Mucosa of descending colon (tissue), 3 donors: ENCODE measurements at places on chromosomes 6 and 20. TPM values are rescaled to one million over a fixed set of nuclear protein-coding genes. Genes with fewer than 3 reads are reported as not detected.

Gene MYCT1
- total RNA-seq: 3.8 TPM

Gene TAF8
- total RNA-seq: 25.0 TPM

- no peak for DNase-seq
Observed at GRCh38 chr6:86251106-86251505, 608.4 kb upstream of the SYNCRIP start.

DNA sequence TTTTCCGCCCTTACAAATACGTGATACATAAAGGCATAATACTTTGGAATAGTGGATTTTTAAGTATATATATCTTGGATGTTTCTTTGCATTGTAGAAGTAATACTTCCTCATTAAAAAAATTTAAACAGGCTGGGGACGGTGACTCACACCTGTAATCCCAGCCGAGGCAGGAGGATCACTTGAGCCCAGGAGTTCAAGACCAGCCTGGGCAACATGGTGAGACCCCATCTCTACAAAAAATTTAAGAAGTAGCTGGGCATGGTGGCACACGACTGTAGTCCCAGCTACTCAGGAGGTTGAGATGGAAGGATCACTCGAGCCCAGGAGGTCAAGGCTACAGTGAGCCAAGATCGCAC lies 38.6 kb upstream of the RNF8 start:
- DNase-seq: no peak

DNA sequence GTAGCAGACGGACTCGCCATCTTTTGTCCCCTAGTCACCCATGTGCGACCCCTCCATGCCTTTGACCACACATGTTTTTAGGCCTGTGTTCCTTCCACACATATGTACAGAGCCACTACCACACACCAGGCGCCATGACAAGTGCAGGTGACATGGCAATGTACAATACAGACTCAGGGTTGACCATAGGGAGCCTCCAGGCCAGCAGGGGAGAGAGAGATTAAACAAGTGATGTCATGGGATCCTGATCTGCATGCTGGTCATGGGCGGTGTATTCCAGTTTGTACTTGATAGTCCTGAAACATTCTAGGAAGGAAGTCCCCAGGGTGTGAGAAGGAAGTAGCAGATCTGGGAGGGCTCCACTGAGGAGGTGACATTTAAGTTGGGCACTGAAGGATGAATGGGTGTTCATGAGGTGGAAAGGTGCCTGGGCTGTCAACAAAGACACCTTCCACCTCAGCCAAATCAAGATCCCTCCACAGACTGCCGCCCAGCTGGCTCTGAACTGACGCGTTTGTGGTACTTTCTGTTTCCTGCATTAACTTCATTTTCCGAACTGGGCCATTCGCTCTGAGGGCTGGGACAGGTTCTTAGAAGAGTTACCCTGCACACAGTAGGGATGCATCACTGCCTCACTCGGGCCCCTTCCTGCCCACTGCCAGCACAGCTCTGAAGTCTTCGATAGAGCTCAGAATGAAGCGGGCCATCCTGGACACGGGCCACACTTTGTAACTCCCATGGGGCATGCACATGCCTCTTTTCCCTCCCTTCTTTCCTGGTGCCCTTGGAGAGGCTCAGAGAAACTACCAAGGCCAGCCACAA lies 94.0 kb downstream of the NOL4L start:
- no peak for DNase-seq

Gene BTN2A1
- 26.1 TPM for total RNA-seq
